ENCODE measurements at places on chromosomes 1 and 21.
A peak's percentile ranks its signal among the peaks of the same experiment; 100 is the strongest.

DNA sequence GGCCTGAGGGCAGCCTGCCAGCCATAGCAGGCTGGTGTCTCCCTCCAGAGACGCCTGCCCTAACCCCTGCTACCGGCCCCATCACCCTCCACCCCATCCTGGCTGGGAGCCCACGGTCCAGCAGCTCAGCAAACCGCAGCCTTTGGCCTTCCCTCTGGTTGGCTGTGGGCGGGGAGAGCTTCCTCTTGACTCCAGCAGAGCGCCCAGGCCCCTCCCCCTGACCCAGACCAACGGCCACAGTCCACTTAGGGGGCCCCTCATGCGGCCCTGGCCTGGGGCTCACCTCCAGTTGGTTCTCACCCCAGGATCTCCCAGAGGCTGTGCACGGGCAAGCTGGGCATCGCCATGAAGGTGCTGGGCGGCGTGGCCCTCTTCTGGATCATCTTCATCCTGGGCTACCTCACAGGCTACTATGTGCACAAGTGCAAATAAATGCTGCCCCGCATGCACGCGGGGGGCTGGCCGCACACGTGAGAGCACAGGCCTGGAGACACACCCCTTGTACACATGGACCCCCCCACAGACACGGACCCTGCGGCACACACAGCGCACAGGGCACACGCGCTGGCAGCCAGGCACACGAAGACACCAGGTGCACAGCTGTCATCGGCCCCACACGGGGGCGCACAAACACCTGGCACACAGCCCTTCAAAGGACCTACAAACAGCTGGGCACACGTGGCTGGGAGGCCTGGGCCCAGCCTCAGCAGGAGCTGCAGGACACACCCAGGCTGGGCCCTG lies 3.1 kb downstream of the SMIM1 start:
- DNase-seq: peak; percentile 78

GRCh38 chr21:26170471-26171257 lies at the start of gene APP:
Gene APP (minus strand): TSS chr21:26170770. CDS start chr21:26170620, 150 bp downstream.
- peak; percentile 90 for DNase-seq

DNA sequence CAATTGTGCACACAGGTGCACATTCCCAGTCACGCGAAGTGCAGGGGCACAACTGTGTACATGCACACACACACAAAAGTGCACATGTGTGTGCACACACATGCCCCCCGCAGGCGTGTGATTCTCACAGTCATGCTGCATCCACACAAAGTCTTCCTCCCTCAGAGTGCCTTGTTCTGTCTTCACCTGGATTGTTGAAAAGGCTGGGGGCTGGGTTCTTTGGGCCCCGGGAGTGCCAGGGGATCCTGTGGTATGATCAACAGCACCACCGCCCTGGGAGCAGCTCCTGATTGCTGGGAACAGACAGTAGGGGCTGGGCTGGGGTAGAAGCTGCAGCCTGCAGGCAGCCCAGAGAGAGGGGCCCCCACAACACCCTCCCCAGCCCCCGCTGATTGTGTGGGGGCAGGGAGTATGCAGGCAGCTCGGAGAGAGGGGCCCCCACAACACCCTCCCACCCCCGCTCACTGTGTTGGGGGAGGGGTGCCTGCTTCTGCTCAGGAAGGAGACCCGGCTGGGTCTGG lies 3.4 kb downstream of the COL18A1 start:
- no peak for DNase-seq

GRCh38 chr1:4003846-4004505 lies 103.9 kb upstream of the C1orf174 start:
- no peak for DNase-seq

- DNase-seq: no peak
These were observed 77.8 kb downstream of the DRAM2 start for GRCh38 chr1:111062081-111062480.

- DNase-seq: no peak
These were observed 550 bp upstream of the SELENON start for GRCh38 chr1:25799352-25799934.

GRCh38 chr1:209455145-209455544 lies 128.4 kb upstream of the CAMK1G start:
- peak; percentile 37 for DNase-seq

DNA sequence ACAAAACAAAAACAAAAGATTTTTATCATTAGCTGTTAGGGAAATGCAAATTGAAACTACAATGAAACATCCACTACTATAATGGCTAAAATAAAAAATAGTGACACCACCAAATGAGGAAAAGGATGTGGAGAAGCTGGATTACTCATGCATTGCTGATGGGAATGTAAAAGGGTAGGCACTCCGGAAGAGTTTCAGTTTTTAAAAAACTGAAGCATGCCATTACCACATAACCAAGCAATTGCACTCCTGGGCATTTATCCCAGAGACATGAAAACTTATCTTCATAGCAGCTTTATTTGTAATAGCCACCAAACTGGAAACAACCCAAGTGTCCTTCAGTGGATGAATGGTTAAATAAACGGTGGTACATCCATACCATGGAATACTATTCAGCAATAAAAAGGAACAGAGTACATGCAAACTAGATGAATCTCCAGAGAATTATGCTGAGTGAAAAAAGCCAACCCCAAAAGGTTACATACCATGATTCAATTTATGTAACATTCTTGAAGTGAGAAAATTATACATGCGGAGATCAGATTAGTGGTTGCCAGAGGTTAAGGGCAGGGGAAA lies 14.5 kb upstream of the CFAP298 start:
- peak; percentile 15 for DNase-seq

DNA sequence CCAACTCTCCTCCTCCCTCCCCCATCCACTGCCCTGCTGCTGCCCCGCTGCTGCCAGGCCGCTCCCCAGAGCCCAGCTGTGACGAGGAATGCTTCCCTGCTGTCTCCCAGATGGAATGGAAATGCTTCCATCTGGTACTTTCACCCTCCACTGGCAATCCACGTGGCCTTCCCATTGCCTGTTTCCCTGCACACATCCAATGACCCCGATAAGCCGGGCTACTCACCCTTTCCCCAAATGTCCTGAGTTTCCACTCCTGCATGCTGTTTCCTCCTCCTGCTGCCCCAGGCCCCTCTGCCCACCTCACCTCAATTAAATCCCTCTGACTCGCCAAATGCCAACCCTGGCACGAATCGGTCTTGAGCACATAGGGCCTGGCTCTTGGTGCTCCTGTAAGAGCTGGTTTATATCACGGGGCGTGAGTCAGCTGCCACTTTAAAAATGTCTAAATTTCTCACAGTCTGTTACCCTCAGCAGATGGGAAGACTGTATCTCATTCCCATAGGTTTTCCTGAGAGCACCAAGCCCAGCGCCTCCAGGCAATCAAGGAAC lies 36.4 kb downstream of the MRAP start:
- no peak for DNase-seq

GRCh38 chr1:9835758-9836631 lies 12.2 kb upstream of the CLSTN1 start:
- peak; percentile 50 for DNase-seq

- no peak for DNase-seq
These were observed 82.9 kb upstream of the SLC2A1 start for GRCh38 chr1:43041591-43041990.

DNA sequence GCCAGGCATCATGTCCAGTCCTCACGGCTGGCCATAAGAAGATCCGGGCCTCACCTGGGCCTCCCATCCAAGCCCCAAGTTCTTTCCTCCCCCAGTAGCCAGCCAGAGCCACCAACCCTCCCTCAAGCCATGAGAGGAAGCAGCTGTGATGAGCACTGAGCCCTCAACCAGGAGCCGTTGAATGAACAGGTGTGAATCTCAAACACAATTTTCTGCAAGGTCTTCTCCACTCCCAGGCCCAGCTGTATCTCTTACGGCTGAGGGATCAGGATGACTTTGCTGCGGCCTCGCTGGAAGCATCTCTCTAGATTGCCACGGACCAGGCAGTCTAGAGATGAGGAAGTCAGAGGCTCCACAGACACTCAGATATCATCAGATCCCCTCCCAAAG lies 9.8 kb upstream of the CLDN14 start:
- no peak for DNase-seq

GRCh38 chr1:175341631-175342429 lies 149.3 kb upstream of the KIAA0040 start:
- no peak for DNase-seq
